Stimulated activated CD4-positive, alpha-beta T cell treated with anti-CD3 and anti-CD28 coated beads, Interleukin-15, amount 100 ng/mL, for 24 hours (primary cell): ENCODE measurements at places on chromosomes 7 and 10.
A peak's percentile ranks its signal among the peaks of the same experiment; 100 is the strongest.

GRCh38 chr10:47408606-47409005 is 24.5 kb upstream of the ZNF488 start:
- DNase-seq: no peak

GRCh38 chr10:47077386-47077785 is 166.2 kb downstream of the PTPN20 start:
- DNase-seq: no peak

DNA sequence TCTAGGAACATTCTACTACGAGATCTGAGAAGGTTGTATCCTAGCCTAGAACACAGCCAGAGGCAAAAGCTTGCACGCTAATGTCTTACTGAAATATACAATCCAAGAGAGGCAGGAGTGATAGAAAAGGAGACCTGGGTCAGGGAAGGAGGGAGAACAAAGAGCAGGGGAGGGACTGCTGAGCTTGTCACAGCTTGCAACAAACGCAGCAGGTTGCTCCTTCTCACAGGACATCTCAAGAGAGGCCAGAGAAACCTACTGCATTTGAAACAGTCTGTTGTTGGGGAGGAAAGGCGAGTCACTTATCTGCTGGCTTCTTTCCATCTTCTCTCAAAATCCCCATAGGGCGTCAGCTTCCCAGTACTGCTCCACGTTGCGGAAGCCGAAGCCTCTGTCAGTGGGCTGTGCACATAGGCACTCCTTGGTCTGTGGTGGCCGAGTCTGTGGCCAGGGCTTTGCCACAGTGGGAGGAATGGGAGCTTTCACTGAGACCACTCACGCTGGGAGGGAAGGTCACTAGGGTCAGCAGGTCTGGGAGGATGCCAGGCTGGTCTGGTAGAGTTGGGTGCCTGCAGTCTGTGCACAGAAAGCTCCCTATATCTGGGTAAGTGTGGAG is 25.8 kb upstream of the GPNMB start:
- DNase-seq: no peak

GRCh38 chr10:71729161-71729636 is 9.6 kb upstream of the C10orf105 start:
- DNase-seq: no peak

DNA sequence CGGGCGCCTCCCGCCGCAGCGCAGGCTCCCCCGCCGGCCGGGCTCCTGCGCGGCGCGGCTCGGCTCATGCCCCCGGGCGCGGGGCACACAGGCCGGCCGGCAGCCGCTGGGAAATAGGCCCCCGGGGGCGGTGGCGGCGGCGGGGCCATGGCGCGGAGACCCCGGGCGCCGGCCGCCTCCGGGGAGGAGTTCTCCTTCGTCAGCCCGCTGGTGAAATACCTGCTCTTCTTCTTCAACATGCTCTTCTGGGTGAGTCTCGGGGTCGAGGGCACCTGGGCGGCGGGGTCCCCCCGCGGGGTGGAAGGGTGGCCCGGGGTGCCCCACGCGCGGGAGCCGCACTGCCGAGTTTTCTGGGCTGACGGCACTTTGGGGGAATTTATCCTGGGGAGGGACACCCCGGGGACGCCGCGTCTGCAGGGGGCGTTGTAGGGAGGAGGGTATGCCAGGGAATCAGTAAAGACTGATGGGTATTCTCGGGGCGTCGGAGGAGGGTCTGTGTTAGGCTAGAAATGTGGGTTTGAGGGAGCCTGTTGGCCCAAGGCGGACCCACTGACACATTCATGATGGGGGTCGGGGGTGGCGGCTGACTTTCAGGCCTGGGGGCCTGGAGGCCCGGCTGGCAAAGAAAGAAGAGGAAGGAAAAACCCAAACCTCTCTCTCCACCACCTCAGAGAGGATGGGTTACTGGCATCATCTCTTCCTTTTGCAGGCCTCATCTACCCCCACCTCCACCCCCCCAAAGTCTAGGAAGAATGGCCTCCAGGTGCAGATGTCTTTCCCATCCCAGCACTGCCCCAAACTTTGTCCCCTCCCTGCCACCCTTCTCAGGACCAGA is 544 bp downstream of the TSPAN33 start:
- DNase-seq: peak; percentile 34

- DNase-seq: no peak
Measured at GRCh38 chr7:131369354-131369753, 41.7 kb downstream of the MKLN1 start.

DNA sequence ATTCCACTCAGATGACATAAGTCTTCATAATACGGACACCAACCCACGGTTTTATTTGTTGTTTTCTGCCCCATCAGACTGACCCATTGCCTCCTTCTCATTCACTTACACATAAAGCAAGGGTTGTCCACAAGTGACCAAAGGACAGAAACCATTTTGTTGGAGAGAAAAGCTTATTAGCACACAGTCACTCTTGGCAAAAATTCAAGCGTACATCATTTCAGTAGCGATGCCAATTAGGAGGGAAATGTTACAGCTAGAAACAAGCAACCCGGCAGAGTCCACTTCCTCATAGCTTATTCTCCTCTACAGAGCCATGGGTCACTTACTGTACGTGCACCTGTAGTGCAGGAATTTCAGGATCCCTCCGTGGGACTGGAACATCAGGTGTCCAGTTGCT is 23.0 kb downstream of the ABLIM1 start:
- no peak for DNase-seq

DNA sequence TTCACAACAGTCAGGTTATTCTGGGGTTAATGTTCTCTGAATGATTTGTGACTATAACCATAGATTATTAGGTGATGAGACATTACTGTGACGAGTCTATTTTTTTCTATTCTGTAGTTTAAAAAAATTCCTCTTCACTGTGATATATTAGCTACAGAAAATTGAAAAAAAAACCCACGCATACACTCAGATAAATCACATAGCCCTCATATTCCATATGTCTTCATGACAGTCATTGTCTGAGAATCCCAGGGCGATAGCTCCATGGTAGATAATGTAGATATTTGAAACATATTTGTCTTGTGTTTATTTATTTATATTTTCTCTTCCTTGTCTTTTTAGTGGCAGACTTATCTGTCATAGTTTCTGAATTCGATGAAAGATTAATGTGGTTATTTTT is 110.0 kb downstream of the CAMK1D start:
- no peak for DNase-seq
